ENCODE measurements at places on chromosomes 6 and 20.
A peak's percentile ranks its signal among the peaks of the same experiment; 100 is the strongest.

DNA sequence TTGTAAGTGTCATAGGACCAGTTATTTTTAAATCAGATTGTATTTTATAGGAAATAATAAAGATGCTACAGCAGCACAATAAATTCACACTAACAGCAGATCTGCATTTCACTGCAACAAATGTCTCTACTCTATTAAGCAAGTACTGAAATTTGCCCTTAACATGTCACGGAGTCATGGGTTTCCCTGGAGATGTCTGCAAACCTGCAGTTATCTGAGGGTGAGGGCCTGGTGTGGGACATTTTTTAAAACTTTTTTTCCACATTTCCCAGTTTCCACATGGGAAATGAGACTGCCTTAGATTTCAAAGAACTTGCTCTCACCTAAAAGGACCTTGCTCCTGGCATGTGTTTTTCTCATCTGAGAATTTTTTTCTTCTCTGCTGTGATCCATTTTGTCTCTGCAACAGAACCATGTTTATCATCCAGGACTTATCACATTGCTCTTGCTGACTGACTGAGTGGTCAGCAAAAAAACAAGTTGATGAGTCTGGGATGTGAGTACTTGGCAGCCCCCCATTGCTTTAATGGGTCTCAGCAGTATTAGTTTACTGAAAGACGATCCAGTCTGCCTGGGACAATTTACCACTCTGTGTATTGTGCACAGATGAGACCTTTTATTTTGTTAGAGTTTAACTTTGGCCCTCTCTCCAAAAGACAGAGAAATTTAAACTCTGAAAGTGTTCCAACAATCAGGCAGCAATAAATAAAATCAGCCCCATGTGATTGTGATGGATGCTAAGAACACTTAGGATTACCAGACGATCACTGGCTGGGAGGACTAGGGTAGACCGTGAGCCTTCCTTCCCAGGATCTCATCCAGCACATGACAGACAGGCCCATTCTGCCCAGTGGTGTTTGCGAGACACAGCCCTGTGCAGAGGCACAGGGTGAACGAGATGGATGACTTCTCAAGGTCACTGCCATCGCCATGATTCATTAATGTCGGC, 268.8 kb downstream of the BTBD9 start:
- DNase-seq: peak; percentile 15

DNA sequence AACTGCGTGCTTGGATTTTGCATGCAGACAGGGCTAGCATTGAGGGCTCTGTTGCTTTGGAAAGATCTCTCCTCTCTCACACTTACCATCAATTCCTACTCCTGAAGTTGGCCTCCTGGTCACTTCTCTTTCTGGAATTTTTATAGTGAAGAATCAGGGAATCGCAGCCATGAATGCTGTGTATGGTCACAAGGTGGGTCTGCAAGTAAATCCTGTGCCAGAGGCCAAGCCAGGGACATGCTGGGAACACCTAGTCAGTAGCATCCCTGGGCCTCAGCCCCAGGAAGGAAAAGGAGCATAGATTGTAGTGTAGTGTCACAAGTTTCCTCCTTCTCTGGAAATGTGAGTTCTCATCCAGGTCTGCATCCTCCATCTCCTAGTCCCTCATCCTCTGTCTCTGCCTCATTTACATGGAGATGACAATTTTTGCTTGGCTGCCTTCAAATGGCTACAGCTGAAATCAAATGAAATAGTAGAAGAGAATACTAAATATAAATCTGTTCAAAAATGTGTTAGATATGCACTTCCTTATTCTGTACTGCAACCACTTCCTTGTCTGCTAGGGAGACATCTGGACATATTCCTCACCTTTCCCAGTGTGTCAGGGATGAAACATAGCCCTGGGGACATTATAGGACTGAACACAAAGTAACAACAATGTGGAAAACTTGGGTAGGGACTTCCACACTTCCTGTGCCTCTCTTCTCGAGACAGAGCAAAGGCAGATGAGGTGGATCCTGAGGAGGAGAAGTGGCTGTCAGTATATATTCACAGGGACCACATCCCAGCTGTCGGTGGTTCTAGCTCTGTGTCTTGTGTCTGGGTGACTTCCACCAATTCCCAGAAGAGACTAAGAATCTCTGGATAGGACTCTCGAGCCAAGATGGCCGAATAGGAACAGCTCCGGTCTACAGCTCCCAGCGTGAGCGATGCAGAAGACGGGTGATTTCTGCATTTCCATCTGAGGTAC, 17.0 kb downstream of the CST9 start:
- DNase-seq: peak; percentile 2

DNA sequence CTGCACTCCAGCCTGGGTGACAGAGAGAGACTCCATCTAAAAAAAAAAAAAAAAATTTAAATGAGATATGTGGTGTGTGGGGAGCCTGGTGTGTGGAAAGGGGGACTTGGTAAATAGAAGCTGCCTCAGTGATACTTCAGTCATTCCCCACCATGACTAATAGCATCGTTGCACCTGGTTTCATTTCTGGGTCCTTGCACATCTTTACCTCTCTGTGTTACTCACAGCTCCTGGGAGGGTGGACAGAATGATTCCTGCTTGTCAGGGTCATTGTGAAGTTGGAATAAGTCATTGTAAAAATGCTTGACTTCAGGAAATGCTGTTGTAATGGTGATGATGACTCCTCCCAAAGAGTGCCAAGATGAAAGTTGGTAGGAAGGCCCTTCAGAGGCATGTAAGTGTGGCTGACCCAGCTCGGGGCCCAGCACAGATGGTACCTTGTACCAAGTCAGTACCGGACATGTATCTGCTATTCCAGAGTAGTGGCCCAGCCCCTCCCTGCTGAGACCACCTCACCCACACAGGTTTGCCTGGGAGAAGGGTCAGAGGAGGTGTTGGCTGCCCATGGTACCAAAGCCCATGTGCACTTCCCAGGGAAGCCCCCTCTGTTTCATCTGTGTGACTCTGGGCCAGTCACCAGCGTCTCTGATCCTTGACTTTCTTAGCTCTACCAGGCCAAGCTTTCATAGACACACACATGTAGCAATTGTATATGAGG, 48.4 kb downstream of the PLAGL2 start:
- DNase-seq: no peak

DNA sequence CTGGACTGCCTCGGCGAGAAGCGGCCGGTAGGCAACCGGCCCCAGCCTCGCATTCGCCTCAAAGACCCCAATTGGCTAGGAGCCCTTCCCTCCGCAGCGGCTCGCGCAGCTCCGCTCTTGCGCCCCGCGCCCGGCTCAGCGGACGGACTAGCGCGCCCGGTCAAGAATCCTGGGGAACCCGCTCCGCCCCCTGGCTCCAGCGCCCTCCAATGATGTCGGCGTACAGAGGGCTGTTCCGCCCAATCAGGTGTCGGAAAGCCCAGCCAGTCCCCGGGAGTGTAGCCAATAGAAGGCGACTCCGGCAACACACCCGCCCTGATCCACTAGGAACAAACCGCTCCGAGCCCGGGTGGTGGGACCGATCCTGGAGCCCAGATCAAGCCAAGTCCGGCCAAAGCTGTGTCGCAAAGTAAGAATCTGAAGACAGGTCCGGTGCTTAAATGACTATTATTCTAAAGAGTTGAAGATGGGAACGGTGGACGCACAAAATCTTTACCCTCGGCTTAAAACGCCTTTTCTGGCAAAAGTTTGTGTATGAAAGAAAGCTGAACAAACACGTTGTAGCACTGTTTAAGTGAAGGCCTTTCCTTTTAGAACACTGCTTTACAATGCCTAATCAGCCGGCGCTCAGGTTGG, 132.2 kb downstream of the OGFRL1 start:
- DNase-seq: peak; percentile 97

DNA sequence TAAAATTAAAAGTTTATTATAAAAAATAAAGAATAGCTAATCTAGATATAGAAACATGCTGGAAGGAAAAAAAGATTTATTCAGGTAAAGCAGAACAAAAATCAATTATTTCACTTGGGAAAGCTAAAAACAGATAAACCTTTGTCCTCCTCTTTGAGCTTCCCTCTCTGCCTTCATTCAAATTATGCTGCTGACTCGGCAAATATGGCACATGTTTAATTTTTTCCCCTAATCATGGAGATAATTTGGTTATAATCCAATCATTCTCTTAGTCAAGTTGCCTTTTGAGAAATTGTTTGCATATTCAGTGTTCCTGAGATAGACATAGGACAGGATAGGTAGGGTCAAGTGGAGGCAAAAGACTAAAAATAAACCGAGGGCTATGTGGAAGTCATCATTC, 556.8 kb upstream of the PTCHD4 start:
- no peak for DNase-seq

DNA sequence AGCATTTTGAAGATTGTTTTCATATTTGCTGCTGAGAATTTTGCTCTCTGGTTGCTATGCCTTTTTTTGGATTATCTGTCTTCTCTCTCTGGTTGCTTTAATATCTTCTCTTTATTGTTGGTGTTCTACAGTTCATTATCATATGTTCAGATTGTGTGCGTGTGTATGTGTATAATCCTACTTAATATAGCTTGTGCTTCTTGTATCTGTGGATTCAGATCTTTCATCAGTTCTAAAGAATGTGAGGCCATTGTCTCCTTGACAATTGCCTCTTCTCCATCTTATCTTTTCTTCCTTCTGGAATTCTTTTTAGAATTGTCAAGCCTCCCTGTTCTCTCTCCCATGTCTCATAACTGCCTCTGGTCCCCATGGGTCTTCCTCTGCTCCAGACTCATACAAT, 195.4 kb downstream of the CDC5L start:
- DNase-seq: no peak

GRCh38 chr6:9511157-9511556, 903.7 kb downstream of the TFAP2A start:
- DNase-seq: no peak

DNA sequence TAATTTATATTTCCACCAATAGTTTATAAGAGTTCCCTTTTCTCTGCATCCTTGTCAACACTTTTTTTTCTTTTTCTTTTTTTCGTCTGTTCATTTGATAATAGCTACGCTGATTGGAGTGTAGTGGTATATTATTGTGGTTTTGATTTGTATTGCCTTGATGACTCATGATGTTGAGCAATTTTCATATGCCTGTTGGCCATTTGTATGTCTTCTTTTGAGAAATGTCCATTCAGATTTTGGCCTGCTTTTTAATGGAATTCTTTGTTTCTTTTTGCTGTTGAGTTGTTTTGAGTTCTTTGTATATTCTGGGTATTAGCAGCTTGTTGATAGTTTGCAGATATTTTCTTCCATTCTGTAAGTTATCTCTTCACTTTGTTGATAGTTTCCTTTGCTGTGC, 773.4 kb downstream of the KIF16B start:
- DNase-seq: no peak
